ENCODE measurements at places on chromosomes 13 and 19.

DNA sequence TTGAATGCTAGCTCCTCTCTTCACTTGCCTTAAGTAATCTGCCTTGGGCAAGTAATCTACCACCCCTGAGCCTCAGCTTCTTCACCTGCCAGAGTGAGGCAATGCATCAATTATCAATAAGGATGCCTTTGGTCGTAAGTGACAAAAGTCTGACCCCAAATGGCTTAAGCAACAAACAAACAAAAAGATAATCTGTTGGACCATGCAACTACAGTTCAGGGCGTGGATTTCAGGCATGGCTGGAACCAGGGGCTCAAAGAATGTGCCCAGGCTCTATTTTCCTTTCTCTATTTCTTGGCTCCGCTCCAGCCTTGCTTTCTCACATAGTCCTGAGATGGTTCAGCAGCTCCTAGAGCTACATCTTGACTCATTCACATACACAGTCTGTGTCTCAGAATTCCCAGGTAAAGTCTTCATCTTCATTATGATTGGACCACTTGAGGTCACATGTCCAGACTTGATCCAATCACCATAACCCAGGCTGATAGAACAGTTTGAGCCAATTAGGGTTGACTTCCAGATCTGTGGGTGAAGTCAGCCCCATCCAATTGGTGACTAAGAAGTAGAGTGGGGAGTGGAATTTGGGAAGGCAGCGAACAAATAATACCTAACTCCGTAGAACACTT, 29.6 kb downstream of the ACSBG2 start:
- DNase-seq = no peak

DNA sequence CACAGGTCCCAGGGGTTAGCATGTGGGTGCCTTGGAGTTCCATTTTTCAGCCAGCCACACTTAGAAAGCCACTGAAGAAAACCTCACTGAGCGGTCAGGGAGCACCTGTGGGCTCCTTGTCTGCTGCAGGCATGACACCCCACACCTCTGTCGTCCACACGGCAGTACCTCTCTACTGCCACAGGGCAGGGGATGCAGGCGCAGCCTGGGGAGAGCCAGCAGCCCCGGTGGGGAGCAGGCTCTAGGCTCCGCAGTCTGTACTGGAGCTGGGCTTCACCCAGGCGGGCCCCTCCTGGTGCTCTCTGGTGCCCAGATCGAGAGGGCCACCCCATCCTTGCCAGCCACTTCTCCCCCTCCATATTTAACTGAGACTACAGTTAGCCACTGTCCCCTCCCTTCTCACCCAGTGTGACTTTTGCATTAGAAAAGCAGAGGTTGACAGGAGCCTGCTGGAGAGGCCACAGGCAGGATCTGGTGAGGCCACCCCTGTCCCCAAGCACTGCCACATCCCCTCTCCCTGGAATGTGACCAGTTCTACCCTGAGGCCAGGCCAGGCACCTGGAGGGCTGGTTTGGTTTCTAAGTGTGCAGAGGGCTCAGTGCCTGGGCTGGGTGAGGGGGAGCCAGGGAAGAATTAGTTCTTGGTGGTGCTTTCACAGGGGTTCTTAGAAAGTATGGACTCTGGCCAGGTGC, 104.4 kb downstream of the KDM4B start:
- DNase-seq = no peak

- no peak for DNase-seq
Observed at GRCh38 chr19:48325265-48325910, at the start of gene EMP3. Gene EMP3, plus strand, starts transcription at chr19:48325552. Its CDS starts 1,293 bp downstream, at chr19:48326845.

- no peak for DNase-seq
Observed at GRCh38 chr19:29370276-29370675, 155.5 kb upstream of the VSTM2B start.

- DNase-seq = no peak
Observed at GRCh38 chr19:40224342-40225150, 1.9 kb downstream of the CCNP start.

DNA sequence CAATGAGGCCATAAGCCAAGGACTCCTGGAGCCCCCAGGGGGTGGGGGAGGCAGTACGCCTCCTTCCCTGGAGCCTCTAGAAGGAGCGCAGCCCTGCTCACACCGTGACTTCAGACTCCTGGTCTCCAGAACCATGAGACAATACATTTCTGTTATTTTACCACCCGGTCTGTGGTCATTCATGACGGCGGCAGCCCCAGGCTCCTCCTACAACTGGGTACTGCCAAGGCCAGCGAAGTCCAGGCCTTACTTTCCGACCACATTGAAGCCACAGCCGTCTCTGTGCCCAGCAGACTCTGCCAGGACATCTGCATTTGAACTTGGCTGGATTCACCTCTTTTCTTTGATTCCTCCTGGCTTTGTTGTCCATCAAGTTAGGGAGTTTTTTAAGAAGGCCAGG, 10.5 kb downstream of the GNG7 start:
- no peak for DNase-seq

DNA sequence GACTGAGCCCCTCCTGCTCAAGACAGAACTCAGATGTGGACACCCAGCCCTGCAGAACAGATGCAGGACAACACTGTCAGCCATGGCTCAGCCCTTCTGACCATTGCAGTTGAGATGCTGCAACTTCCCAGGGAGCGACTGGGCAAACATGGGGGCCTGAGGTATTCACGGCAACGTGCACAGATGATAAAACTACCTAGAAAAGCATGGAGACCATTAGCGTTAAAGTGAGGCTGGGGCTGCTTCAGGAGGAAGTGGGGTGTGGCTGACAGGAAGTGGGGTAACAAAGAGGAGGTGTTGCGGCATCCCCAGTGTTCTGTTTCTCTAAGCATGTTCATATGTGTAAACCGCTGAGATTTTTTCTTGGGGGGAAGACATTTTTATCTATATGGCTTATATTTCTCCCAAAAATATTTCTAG, 1.3 kb upstream of the SIGLEC9 start:
- DNase-seq = no peak

- no peak for DNase-seq
Observed at GRCh38 chr13:35687336-35687735, 210.8 kb upstream of the MAB21L1 start.

DNA sequence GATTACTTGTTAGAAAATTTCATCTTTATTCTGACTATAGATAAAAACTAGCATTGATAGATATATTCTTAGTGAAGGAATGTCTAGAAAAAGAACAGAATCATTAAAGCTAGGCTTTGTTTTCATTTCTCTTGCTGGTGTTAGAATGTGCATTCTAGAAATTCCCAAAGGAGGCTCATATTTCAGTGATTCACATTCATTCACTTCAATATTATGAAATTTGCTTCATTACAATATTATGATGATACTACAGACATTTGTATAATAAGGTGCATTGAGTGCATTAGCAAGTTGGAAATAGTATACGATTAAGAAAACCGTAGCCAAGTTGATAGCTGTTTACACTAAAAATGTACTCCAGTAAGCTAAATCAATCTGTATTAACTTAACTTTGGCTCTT, 70.7 kb upstream of the MYCBP2 start:
- no peak for DNase-seq
